EH (cell line): ENCODE measurements at places on chromosomes 3 and 15.

- peak; percentile 20 for DNase-seq
These were observed 4.3 kb upstream of the COPG1 start for GRCh38 chr3:129245141-129245540.

DNA sequence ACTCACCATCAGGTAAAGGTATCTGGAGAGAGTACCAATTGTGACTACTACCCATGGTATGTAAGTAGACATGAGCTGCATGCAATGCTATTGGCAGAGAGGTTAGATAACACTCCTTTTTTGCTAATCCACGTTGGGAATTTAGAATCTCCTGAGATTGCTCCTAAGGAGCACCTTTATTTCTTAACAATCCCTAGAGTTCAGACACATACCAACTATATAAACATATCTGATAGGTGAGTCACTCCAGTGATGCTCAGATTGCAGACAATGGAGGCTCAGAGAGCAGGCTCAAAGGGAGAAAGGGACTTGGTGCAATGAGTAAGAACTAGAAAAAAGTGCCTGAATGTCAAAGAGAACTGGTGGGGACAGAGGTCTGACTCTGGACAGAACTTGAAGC is 47.0 kb upstream of the LRRFIP2 start:
- DNase-seq = peak; percentile 83

DNA sequence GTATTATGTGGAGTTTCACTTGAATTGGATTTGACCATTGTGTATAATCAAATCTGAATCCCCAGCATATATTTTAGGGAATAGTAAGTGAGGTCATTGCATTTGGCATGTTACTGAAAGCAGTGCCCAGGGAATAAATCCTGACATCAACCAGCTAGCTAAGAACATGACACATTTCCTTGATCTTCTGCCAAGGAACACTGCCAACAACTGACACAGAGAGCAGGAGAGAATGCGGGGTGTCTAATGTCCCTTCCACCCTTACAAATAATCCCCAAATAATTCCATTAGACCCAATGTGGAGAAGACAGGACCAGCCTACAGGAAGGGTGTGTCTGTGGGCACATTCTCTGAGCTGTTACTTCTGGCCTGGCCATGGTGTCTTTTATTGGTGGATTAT is 30.6 kb upstream of the UBE3A start:
- no peak for DNase-seq

DNA sequence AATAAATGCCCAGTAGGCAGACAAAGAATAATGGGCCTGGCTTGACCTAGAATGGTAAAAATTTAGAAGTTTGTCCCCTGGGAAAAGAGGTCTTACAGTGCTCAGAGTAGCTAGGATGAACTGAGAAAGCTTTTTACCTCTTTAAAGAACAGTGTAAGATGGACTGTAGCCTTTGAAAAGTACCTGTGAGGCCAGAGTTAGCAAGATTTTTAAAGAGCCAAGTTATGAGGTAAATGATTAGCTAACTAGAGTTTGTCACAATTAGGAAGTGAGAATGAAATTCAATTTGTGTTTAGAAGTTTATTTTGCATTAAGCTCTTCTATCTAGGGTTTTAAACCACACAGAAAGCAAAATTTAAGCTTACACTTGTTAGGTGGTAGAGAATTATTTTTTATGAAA is 480.9 kb downstream of the ZIC1 start:
- DNase-seq = no peak

DNA sequence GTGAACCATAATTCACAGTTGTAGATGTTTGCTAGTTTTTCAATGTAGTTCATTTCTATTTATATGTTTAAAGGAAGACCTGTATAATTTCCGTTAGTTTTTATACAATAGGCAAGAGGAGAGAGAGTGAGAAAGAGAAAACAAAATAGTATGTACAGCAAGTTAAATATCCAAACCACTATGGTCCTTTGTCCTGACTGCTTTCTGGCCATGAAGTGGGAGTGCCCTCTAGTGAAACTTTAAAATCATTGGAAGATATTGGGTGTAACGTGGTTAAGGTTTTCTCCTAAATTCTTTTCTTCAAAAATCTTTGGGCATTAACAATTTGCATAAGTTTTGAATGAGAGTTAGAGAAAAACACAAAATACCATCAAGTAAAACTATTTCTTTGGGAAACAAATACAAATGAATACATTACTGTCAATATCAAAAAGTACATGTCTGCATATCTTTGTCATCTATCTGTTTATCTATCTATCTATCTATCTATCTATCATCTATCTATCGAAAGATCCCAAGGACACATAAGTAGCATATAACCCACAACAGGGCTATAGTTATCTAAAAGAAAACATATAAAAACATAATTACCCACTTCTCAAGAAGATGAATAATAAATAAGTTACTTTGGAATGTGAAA is 534.6 kb upstream of the ATP11B start:
- DNase-seq = no peak

- no peak for DNase-seq
These were observed 19.3 kb upstream of the DPPA4 start for GRCh38 chr3:109356442-109357155.

- no peak for DNase-seq
These were observed 140.2 kb upstream of the STT3B start for GRCh38 chr3:31392568-31392967.

DNA sequence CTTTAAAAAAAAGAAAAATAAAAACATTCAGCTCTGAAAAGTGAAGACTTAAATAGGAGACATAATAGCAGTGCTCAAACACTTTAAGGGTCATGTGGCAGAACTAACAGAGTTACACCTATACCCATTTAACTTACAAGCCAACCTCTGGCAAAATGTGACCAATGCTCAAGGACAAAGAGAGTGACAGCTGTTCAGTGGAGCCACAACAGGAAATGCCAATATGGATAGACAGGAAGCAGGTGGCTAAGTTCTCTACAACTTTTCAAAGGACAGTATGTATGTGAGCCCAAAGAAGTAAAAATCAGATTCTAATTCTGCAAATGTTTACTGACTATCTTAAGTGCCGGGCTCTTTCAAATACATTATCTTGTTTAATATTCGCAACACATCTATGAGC is 3.4 kb downstream of the TMCC1 start:
- DNase-seq = no peak

- no peak for DNase-seq
These were observed 43.7 kb downstream of the SRPRB start for GRCh38 chr3:133849346-133849745.

- peak; percentile 90 for DNase-seq
These were observed 58.7 kb upstream of the TIPARP start for GRCh38 chr3:156615592-156616173.

DNA sequence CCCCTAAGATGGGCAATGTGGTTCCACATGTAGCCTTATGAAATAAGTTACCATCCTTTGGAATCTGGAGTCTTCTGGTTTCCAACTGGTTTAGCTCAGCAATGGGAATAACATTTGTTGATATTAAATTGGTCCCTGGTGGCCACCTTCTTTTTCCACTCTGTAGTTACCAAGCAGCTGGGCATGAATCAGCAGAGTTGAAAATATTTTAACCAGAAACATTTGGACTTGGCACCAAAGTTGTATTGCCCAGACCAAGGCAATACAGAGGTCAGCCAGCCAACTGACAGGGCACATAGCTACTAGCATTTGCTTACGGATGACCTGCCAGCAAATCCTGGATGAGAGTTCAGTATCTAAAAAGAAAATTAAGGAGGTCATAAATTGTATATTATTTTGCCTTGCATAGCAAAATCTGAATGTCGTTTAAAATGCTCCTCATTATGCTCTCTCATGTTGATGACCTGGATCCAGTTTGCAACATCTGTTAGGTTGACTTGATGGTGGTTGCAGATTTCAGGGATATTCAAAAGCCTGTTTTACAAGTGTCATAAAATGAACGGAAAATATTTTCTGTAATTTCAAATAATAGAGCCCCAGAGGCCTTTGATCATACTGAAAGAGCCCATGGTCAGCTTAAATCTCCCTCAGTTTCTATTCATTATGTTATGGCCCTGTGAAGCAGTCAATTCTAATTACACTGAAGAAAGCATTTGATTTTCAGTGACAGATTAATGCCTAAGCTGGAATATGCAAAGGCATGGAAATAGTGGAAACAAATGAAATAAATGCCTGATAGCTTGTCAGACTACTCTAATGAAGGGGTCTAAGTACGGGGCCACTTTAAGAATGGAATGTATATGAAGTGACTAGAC is 54.6 kb downstream of the PPM1L start:
- DNase-seq = peak; percentile 13

DNA sequence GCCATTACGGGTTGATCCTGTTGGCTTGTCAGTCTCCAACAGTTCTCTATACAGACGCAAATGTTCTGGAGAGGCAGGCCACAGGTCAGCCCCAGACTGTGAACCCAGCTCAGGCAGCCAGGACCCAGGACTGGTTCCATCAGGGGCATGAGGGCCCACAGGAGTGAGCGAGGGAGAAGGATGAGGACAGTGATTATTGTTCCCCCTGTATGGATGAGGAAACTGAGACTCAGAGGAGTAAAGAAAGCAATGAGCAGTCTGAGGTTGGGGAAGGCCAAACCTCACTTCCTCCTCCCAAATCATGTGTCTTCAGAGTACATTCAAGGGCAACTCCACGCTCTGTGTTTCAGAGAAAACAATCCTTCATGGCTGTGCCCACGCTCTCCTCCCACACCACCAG is 121.9 kb downstream of the RPLP1 start:
- no peak for DNase-seq

DNA sequence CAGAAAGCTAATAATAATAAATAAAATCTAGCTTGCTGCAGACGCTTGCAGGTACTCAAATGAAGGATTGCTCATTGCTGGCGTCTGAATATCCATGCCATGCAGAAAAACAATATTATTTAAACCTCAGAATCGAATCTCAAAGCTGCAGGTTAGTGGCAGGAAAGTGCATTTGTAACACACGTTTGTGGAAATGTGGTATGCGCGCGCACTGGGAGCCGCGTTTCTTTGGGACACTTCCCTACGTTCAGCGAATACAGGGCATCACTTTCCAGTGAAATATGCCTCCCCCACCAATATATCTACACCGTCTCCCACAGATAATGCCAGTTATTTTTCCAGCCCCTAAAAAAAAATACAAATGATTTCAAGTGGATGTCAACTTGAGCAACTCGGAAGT is 37.1 kb downstream of the ZIC4 start:
- DNase-seq = no peak

DNA sequence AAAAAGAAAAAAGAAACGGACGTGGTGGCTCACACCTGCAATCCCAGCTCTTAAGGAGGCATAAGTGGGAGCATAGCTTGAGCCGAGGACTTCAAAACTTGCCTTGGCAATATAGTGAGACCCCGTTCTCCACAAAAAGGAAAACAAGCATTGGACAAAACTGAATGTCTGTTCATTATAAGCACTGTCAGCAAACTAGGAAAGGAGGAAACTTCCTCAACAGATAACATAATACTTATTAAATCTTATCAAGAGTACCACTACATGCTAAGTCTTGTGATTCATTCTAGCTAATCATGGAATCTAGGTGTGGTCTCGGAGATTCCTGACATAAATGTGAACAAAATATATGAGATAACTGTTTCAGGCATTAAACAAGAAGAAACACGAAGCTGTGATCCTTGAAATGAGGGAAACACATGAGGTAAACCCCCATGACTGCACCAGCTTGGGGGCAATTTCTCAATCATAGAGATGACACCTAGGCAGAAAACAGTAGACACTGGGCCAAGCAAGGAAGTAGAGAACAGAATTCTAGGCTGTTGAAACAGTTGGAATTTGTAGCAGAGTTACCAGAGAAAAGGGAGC is 33.3 kb downstream of the TRPM7 start:
- no peak for DNase-seq

- no peak for DNase-seq
These were observed 146.2 kb upstream of the NR2F2 start for GRCh38 chr15:96184297-96184696.

DNA sequence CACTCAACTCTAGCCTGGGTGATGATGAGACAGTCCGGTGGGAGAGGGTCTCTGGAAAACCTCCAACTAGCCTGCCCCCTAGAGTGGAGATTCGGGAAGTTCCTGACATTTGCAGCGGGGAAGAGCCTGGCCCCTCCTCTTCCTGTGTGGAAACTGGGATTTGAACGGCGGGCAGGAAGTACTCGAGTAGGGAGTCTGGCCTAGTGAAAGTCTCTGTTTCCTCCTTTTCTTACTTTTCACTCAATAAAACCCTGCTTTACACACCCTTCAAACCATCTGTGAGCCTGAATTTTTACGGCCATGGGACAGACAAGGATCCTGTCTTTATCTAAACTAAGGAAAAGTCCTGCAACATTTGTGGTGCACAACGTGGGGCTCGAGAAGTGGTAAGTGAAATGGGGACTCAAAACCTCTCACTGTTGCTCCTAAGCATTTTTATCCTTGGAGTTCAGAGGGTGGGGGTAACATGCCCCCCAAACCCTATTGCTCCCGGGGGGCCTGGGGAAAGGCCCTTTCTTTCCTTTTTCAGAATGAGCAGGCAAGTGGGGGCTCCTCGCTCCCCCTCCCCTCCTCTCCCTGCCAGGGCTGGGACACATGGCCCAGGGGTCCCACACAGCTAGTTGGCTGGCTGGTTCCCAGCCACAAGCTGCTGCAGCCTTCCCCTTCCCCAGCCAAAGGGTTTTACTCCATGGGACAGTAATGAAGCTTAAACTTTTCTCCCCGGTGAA is 224.7 kb upstream of the GBE1 start:
- DNase-seq = no peak

- peak; percentile 26 for DNase-seq
These were observed 277.2 kb downstream of the TBL1XR1 start for GRCh38 chr3:176919836-176920765.

- peak; percentile 32 for DNase-seq
These were observed 83.6 kb downstream of the NCEH1 start for GRCh38 chr3:172627057-172627809.

GRCh38 chr15:63909819-63910437 is 76.2 kb upstream of the HERC1 start:
- peak; percentile 94 for DNase-seq

- DNase-seq = peak; percentile 17
These were observed 17.7 kb downstream of the POC1A start for GRCh38 chr3:52136513-52136912.

GRCh38 chr3:157816296-157816695 is 289.9 kb downstream of the SHOX2 start:
- DNase-seq = no peak

- DNase-seq = no peak
These were observed 976 bp downstream of the ATP2B2 start for GRCh38 chr3:10504171-10505049.

- no peak for DNase-seq
These were observed 19.4 kb downstream of the SHOX2 start for GRCh38 chr3:158086776-158087175.

GRCh38 chr3:183015185-183015584 is 34.8 kb upstream of the DCUN1D1 start:
- DNase-seq = no peak
